ENCODE measurements at places on chromosomes 16 and 17. TPM values are rescaled to one million over a fixed set of nuclear protein-coding genes. Genes with fewer than 3 reads are reported as not detected.

Gene SLFN12
- total RNA-seq, result 28.2 TPM

Gene PTX4
- not detected for total RNA-seq

Gene HAP1
- total RNA-seq, result not detected

Gene BAIAP3
- 0.89 TPM for total RNA-seq

Gene ABAT
- 5.8 TPM for total RNA-seq

Gene PRSS21
- total RNA-seq, result not detected

Gene PERCC1
- not detected for total RNA-seq

Gene LDHD
- 1.8 TPM for total RNA-seq

Gene EVPL
- total RNA-seq, result not detected

Gene C16orf96
- total RNA-seq, result not detected

Gene PHAF1
- total RNA-seq, result 12.2 TPM

Gene KRT28
- total RNA-seq, result not detected

Gene PRKCB
- under 0.01 TPM for total RNA-seq

Gene RCVRN
- not detected for total RNA-seq

Gene CD300A
- total RNA-seq, result not detected

Gene CCL1
- total RNA-seq, result not detected

Gene KRTAP4-8
- not detected for total RNA-seq

Measured in smooth muscle cell of the umbilical artery (primary cell).